ENCODE measurements at places on chromosomes 1 and 21.
A peak's percentile ranks its signal among the peaks of the same experiment; 100 is the strongest.

DNA sequence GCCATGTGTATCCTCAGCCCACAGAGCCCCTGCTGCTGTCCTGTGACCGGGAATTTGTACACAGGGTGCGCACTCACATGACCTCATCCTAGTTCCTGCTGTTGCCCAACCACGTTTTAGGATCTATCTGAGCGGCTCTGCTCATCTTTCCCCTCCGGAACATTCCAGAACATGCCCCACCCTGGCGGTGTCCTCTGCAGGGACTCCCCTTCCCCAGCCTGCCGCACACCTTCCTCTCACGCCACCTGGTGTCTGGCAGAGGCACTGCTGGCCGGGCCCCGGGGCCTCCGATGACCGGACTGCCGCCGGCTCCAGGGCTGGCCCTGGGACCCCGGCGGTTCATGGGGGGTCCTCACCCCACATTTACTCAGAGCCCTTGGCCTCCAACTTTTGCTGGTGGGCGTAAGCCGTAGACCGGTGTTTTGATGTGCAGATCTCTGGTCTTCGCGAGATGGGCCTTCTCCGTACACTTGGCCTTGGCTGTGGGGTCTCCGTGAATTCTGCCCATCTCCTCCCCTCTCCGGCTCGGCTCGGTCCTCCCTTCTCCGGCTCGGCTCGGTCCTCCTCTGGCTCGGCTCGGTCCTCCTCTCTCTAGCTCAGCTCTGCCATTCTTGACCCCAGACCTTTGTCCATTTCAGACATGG, 29.5 kb downstream of the ARHGEF16 start:
- peak; percentile 14 for DNase-seq

- DNase-seq: peak; percentile 48
These were observed at the start of gene SHC1 for GRCh38 chr1:154970631-154971340. TSS of gene SHC1 (minus strand) at chr1:154970747. CDS start at chr1:154970526, 221 bp downstream.

- DNase-seq: no peak
These were observed 28.5 kb upstream of the UMODL1 start for GRCh38 chr21:42042651-42043050.

GRCh38 chr1:186404454-186405051, 28.9 kb downstream of the ODR4 start:
- peak; percentile 74 for DNase-seq

DNA sequence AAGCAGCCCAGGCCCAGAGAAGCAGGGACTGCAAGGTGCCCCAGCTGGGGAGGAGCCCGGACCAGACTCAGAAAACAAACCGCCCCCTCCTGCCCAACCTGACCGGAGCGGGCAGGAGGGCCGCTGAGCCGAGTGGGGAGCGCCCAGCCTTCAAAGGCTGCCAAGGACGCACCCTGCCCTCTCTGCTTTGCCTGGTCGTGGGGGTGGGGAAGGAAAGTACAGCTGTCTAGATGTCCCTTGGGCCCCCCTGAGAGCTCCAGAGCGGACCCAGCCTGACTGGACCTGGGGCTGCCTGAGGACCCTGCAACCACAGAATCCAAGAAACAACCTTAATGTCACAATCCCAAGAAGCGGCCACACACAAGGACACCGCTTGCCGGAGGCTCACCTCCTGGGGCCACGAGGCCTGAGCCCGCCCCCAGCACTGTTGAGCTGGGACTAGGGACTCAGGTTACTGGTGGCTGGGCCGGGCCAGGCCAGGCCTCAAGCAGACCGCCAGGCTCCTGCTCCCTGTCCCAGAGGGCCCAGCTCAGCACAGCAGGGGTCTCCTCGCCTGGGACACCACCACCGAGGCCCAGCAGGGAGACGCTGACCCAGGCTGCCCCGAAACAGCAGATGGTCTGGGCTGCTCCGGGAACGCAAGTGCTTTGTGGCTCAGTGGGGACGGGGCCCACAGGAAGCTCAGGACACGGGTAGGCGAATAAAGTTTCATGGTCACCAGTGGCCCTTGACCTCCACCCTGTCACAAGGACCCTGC, 1.4 kb downstream of the DVL1 start:
- DNase-seq: no peak

DNA sequence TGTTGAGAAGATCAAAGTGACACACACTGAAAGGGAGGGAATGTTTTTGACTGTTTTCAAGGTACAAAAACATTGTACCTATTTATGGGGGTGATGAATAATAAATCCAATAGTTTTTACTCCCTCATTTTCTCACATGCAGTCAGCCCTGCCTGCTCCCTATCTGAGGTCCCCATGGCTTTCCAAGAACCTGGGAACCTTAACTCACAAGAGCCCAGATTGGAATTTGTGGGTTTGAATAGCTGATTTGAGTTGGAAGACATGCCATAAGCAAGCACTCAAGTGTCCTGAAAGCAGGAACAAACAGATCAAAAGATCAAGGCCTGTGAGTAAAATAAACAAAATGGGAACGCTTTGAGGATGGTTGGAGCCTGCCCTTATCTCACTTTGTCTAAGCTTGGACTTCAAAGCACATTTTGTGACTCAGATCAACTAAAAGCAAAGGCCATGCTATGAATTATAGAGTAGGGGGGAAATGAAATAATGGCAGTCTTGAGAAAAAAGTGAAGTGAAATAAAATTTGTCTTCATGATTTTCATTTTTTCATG, 136.6 kb downstream of the LYPLAL1 start:
- no peak for DNase-seq

DNA sequence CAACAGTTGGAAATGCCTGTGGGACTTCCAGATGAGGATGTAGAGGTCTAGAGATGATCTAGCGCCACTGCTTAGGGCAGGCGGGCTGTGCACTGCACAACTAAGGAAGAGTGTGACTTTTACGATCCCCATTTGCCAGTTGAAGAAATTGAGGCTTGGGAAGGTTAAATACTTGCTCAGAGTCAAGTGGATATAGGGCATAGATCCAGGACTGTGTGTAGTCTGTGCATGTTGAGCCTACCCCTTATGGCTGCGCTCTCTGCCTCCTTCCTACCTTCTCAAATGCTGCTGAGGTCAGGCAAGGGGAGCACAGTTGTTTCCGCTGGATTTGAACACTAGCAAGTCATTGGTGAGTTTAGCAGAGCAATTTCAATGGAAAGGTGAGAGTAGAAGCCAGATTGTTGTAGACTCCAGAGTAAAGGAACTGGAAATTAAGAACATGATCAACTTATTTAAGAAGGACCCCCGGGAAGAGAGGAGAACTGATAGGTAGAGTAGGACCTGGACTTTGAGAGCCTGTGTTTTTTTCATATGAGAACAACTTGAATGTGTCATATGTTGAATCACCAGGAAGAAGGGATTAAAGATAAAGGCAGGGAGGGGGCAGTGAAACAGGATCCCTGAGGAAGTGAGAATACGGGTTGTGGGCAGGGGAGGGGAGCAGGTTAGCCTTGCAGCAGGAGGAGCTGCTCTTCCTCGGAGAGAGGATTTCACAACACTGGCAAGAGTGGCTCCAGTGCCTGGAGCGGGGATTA, 2.7 kb downstream of the CAPN2 start:
- DNase-seq: peak; percentile 61

DNA sequence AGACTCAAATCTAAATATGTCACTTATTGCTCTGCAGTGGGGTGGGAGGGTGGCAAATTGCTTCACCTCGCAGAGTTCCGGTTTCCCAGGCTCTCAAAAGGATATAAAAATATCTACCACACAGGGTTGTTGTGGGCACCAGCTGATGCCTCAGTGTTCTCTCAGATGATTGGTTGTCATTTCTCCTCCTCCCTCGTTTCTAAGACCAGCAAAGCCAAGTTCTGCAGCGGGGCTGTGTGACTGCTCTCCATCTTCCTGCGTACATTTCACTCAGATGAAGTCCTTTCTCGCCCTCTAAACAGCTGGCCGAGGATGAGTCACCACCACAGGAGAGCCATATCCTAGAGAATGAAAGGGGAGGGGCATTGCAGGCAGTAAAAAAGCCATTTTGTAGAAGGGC, 35.0 kb upstream of the VWA5B1 start:
- no peak for DNase-seq

Data from Kasumi-1 (cell line).